ENCODE measurements at places on chromosomes 11 and 22. TPM values are rescaled to one million over a fixed set of nuclear protein-coding genes. Genes with fewer than 3 reads are reported as not detected.
A peak's percentile ranks its signal among the peaks of the same experiment; 100 is the strongest.

GRCh38 chr11:7936615-7937014 is 4.9 kb downstream of the OR10A3 start:
- H3K27ac ChIP-seq = no peak overlapping the region
- no peaks in the 10 kb centered on the region for H3K4me1 ChIP-seq
- no peak overlapping the region for H3K4me3 ChIP-seq
- H3K27me3 ChIP-seq = no peaks in the 10 kb centered on the region

Gene LDLRAD3
- 11.8 TPM for polyA plus RNA-seq

DNA sequence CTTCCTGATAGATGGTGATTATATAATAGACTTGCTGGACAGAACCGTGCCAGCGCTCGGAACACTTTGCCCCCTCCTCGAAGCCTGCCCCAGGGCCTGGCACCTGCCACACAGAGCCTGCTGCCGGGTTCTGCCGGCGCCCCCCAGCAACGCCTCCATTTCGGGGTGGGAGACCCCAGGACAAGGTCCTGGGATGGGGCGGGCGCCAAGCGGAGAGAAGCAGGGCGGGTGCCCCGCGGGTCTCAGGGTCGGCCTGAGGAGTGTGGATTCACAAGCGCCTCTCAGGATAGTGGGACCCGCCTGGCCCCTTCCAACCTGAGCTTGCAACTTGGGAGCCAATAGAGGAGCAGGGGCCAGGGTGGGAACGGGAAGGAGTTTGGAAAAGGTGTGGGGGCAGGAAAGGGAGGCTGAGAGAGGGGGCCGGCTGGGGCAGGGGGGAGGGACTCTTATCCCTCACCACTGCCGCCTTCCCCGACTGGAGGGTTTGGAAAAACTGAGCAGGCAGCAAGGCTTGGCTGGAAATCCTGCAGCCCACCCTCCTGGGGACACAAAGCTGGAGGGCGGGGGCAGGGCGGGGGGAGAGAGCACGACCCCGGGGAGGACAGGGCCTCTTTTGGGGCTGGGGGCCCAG is 3.3 kb upstream of the BCL9L start:
- peaks cover 28% of the 10 kb centered on the region for H3K4me1 ChIP-seq
- H3K36me3 ChIP-seq = no peaks in the 10 kb centered on the region
- no peak for DNase-seq
- H3K27me3 ChIP-seq = no peaks in the 10 kb centered on the region

Gene OR51B2
- not detected for polyA plus RNA-seq

DNA sequence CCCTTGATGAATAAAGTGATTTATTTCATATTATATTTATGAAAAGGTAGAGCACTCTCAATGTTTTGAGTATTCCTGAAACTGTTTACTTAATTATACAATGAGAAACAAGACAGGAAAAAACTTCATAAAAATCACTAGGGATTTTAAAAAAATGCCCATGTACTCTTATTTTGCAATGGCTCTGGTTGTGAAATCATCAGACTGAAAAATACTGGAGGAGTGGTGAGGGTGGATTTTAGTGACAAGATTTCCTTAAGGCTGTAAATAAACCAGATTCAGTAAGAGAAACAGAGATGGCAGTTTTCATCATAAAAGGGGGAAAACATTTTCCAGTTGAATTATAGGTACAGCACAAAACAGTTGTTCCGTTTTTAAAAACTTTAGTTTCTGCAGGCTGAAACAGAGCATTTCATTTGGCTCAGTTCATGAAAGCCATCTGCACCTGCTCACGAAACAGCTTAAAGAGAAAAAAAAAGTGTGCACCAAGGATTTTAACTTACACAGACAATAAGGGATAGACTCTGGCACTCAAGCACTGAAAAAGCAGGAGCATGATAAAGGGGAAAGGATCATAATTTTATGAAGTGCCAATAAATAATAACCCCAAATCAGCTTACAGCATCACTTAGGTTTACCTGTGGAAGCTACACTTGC is 100.7 kb downstream of the MAML2 start:
- peaks cover 34% of the 10 kb centered on the region for H3K4me1 ChIP-seq
- no peak for DNase-seq
- no peaks in the 10 kb centered on the region for H3K36me3 ChIP-seq
- peak overlapping the region; percentile 67 for H3K4me3 ChIP-seq

Gene ZNF195
- 19.2 TPM for polyA plus RNA-seq

DNA sequence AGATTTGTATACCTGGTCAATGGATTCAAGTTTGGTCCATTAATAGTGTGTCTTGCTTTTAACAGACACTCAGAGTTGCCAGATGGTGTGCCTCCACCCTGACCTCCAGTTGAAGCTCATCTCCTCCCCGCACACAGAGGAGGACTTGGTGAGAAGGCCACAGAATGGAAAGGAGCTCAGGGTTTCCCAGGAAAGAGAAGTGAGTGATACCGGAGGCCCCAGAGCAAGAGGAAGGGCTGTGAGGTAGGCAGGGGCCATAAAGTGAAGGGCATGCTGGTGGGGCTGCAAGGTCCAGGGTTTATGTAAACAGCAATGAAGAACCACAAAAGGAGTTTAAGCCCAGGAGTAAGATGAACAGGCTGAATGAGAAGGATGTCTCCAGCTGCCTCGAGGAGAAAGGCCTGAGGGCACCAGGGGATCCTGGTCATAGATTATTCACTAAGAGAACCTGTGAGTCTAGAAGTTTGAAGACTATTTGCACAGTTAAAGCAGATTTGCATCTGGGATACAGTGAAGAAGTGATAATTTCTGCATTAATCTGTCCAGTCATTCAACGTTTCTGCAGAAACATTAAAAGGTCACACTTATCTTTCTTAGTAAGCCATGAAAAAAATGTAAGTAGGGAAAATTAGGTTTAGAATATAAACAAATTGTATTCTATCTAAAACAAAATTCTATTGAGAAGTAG is 67.5 kb upstream of the VPREB1 start:
- peaks cover 14% of the 10 kb centered on the region for H3K27me3 ChIP-seq
- H3K36me3 ChIP-seq = no peaks in the 10 kb centered on the region
- H3K4me1 ChIP-seq = no peaks in the 10 kb centered on the region
- no peak overlapping the region for H3K27ac ChIP-seq

- H3K27me3 ChIP-seq = no peaks in the 10 kb centered on the region
- H3K4me1 ChIP-seq = no peaks in the 10 kb centered on the region
- no peak for DNase-seq
- no peak overlapping the region for H3K27ac ChIP-seq
- H3K4me3 ChIP-seq = no peak overlapping the region
These were observed 17.2 kb downstream of the MPPED2 start for GRCh38 chr11:30568931-30569330.

Gene MPZL2
- polyA plus RNA-seq = 225 TPM

Gene CARD16
- 16.6 TPM for polyA plus RNA-seq

DNA sequence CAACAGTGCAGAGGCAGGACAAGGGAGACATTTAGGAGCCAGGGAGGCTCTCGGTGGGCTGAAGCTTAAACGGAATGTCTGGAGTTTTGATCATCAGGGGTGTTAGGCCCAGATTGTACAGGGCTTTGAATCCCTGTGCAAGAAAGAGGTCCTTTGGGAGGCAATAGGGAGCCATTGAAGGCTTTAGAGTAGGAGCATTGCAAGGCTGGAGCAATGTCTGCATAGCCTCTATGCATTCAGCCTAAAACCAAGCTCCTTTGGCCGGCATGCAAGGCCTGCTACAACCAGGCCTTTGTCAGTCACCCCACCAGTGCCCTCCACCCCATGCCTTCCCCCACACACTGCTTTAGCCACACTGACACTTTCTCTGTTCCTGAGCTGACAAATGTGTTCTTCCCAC is 47.4 kb upstream of the FGF3 start:
- H3K4me3 ChIP-seq = no peak overlapping the region
- H3K36me3 ChIP-seq = no peaks in the 10 kb centered on the region
- H3K4me1 ChIP-seq = no peaks in the 10 kb centered on the region
- no peak overlapping the region for H3K27ac ChIP-seq
- DNase-seq = no peak
- H3K27me3 ChIP-seq = peaks cover 22% of the 10 kb centered on the region

Gene SMC1B
- not detected for polyA plus RNA-seq

- no peak for DNase-seq
- no peaks in the 10 kb centered on the region for H3K36me3 ChIP-seq
- no peak overlapping the region for H3K4me3 ChIP-seq
- no peaks in the 10 kb centered on the region for H3K4me1 ChIP-seq
- H3K27me3 ChIP-seq = peaks cover 38% of the 10 kb centered on the region
- H3K27ac ChIP-seq = no peak overlapping the region
These were observed 41.1 kb upstream of the TPBGL start for GRCh38 chr11:75199412-75199955.
